ENCODE measurements at places on chromosomes 4 and X.

DNA sequence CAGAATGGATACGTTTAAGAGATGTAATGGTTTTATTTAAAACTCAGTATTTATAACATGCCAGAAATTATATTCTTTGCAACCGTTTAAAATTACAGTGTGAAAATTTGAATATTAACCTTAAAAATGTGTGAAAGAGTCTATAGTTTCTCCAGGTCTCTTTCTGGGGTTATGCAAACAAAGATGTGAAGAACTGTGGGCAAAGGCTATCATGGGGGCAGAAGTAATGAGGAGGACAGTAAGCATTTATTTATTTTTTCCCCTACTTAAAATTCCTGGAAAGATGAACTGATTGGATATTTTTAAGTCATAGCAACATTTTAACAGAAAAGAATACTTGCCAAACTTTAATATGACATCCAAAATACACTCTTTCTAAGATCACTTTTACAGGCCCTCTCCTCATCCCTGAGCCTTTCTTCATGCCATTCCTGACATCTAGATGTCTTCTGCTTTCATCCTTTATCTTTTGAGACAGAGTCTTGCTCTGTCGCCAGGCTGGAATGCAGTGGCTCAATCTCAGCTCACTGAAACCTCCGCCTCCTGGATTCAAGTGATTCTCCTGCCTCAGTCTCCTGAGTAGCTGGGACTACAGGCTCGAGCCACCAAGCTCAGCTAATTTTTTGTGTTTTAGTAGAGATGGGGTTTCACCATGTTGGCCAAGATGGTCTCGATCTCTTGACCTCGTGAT lies 46.1 kb downstream of the TMEM131L start:
- no peak for DNase-seq

GRCh38 chr4:6423575-6423974 lies 48.8 kb downstream of the PPP2R2C start:
- no peak for DNase-seq

DNA sequence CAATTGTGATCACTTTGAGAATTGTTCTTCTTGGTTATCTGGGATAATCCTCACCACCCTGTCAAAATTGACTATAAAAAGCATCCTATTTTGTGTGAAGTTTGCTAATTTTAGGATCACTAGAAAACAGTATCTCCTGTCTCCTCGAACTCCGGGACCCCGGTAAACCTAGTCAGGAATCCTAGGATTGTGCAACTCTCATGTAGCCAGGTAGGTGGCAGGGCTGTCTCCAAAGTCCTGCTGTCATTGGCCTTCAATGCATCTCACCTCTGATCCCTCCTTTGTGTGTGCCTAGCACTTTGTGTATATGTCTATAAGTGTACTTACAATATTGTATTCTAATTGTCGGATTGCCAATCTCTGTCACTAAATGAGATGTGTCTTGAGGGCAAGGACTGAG lies 1564.8 kb downstream of the RPA4 start:
- no peak for DNase-seq

DNA sequence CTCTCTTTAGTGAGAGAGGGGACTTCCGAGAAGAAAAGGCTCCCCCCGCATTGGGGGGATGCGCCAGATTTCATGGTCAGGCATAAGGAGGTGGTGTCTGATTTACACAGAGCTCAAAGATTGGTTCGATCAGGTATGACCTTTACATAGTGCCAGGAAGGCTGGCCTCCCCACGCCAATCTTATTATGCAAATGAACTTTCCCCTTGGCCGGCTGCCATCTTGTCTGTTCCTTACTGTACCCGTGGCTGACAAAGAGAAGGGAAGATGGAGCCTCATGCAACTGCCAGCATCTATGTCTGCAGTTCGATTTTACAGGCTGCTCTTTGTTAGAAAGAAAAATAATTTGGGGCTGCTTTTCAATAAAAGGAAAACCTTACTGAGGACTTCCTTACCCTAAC lies 197.2 kb downstream of the GPM6A start:
- DNase-seq: no peak

DNA sequence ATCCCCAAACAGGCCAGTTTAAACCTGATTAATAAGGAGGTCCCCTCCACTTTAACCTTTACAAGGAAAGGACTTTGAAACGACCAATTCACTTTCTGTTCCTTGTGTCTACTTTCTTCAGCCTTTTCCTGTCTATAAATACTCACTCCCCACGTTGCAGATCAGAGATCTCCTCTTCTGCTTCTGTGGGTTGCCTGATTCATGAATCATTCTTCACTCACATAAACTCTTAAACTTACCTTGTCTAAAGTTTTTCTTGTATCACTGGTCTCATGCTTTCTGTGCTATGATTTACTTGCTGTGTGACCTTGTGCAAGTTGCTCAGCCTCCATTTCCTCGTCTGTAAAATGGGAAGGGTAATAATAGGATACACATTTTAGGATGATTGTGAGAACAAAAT lies 236.1 kb downstream of the QDPR start:
- DNase-seq: no peak

DNA sequence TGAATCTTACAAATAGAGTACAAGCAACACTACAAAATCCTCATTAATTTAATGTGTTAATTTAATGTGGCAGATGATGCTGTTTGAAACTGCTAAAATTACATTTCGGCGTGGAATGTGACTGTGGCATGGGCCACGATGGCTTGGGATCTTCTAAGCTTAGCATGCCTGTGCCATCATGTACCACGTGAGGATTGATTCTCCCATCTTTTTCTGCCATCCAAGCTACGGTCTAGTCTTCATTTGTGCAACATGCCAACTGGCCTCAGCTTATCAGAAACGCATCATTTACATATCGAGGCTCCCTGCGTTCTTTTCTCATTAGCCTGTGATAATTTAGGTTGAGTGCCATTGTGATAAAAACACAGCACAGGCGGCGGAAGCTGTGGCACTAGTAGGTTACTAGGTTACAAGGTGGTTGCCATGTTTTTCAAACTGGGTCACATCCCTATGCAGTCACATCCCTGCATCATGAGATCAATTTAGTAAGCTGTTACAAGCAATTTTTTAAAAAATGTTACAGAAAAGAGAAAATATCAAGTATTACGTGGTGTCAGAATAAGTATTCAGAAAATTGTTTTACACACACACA lies 189.9 kb upstream of the RBPJ start:
- no peak for DNase-seq

- no peak for DNase-seq
Measured at GRCh38 chrX:96224279-96224678, 460.4 kb upstream of the DIAPH2 start.

- DNase-seq: no peak
Measured at GRCh38 chr4:185096032-185096653, 46.9 kb upstream of the SLC25A4 start.

DNA sequence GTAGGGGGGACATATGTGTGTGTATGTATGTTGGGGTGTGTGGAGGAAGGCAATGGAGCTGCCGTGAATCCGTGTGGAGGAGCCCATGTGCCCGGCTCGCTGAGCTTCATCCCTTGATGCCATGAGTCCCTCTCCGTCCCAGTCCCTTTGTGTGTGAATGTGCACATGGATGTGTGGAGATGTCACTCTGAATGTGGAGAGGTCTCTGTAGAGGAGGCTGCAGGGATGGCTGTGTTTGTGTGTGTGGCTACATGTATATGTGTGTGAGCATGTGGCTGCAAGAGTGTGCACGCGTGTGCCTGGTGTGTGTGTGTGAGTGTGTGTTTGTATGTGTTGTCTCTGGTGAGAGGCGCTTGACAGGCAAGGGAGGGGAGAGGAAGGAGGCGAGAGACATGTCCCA lies 1.3 kb downstream of the DLG3 start:
- DNase-seq: no peak

GRCh38 chrX:69037786-69038185 lies 127.5 kb downstream of the PJA1 start:
- no peak for DNase-seq

- DNase-seq: no peak
Measured at GRCh38 chr4:85370400-85371032, 104.4 kb upstream of the ARHGAP24 start.

- no peak for DNase-seq
Measured at GRCh38 chrX:20361890-20362262, 95.2 kb upstream of the RPS6KA3 start.

- no peak for DNase-seq
Measured at GRCh38 chr4:78923464-78924312, 15.6 kb downstream of the PAQR3 start.

- DNase-seq: no peak
Measured at GRCh38 chr4:101288365-101289145, 58.8 kb downstream of the PPP3CA start.

DNA sequence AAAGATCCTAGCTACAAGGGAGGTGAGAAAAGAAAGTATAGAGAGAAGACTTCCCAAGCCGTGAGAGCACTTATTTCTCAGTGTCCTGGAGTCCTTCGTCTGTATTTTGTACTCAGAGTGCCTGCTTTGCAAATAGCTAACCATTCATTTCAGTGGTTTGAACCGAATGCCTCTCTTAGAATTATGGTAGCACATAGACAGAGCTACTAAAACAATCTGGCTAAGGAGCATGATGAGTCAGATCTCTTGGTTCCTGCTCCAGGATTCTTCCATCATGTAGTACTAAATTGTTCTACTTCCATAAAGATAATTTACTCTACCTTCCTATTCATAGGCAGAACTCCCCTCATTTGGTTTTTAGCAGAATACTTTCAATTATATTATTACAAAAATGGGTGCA lies 946.6 kb downstream of the STIM2 start:
- no peak for DNase-seq

DNA sequence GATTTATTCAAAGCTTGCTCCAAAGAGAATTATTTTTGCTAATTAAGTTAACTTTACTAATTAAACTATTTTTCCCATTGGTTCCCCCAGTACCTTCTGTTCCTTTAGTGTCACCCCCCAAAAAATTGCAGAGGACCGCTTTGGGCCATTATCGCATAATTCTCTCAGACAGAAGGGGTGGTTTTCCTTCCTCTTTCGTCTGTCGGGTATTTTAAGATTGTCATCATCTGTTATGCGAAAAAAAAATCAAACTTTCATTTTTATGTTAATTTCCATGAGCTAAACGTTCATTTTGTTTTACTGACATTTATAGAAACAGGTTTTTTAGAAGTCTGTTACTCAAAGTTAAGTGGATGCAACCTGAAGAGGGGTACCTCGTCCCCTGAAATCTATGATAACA lies 76.2 kb upstream of the DDX3X start:
- DNase-seq: no peak

Measured in stimulated activated CD4-positive, alpha-beta T cell treated with anti-CD3 and anti-CD28 coated beads, TNF-alpha, amount 100 ng/mL, for 48 hours (primary cell).